ENCODE measurements at places on chromosomes 11 and 22.

GRCh38 chr11:88103337-88104206, 71.7 kb downstream of the RAB38 start:
- peak; percentile 40 for DNase-seq

GRCh38 chr11:66868726-66869566, 12.1 kb downstream of the LRFN4 start:
- DNase-seq, result peak; percentile 65

DNA sequence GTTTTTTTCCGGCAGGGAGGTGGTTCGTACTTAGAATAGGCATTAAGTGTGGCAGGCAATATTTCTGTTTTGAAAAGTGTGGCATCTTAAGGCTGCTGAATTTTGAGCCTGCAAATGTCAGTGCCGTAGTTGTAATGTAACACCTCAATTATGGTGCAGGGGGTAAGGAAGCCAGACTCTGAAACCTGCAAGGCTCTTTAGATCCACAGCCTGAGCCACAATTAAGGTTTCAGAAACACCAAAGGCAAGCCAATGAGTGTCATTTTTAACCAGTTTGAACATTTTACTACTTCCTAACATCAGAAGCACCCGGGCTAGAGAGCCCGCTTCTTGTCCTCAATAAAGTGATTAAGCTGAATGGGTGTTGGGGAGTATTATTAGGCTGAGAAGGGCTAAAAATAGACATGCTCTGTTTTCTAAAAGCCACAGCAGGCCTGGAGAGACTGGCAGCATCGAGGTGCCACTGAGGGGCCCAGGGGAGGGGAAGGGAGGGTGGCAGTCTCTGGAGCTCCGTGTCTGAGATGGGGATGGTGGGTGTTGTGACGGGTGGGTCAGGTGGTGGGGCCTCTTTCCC, 113.4 kb downstream of the ZBTB16 start:
- peak; percentile 50 for DNase-seq

GRCh38 chr11:47175746-47176327, 842 bp downstream of the ARFGAP2 start:
- no peak for DNase-seq

- no peak for DNase-seq
Observed at GRCh38 chr11:95132956-95133355, 43.3 kb downstream of the ENDOD1 start.

DNA sequence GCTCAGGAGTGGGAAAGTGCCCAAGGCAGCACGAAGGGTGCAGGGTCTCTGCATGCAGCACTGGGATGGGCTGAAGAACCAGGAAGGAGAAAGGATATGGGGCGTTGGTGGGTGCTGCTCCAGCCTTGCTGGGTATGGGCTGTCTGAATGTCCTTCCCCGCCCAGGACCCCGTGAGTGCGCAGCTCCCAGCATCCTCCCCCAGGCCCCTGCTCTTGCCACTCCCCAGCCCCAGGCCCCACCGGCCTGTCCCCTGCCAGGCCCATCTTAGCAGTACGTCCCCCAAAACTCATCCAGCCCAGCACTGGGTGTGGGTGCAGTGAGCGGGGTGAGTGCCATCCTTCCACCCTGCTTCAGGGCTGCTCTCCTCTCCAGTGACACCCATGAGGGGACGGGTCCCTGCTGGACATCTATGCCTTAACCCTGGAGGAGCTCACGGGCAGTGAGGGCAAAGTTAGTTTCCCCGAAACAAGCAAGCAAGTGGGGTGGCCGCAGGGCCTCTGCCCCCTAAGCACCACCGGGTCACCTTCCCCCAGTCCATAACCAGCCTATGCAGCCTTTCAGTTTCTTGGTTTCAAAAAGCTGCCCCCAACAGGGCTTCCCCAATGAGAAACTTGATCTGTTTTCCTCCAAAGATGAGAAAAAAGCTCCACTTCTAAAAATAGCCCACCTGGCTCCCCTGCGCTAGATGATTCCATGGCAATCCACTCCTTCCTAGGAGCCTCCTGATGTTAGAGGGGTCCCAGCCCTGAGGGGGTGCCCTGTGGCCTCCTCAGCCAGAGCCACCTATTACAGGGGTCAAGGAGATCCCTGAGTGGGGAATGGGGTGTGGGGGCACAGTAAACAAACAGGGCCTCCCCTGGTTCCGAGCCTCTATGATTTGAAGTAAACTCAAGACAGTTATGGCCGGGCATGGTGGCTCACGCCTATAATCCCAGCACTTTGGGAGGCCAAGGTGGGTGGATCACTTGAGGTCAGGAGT, 103.8 kb downstream of the MORC2 start:
- no peak for DNase-seq

DNA sequence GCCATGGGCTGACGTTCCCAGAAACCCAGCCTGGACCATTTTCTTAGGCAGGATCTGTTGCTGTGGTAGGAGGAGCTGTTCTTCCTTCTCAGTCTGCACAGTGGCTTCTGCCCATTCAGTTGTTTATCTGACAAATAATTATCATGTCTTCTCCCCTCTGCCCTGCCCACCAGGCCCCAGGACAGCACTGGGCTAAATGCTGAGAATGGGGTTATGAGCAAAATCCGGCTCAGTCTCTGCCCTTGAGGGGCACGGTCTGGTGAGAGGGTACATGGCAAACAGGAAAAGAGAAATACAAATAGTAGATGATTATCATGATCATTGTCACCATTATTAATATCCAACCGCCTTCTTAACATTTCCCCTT, 42.9 kb downstream of the C11orf96 start:
- DNase-seq, result no peak

GRCh38 chr22:39925273-39925672, 24.4 kb downstream of the GRAP2 start:
- DNase-seq, result no peak

GRCh38 chr11:125938418-125938817, 7.4 kb upstream of the VSIG10L2 start:
- no peak for DNase-seq

DNA sequence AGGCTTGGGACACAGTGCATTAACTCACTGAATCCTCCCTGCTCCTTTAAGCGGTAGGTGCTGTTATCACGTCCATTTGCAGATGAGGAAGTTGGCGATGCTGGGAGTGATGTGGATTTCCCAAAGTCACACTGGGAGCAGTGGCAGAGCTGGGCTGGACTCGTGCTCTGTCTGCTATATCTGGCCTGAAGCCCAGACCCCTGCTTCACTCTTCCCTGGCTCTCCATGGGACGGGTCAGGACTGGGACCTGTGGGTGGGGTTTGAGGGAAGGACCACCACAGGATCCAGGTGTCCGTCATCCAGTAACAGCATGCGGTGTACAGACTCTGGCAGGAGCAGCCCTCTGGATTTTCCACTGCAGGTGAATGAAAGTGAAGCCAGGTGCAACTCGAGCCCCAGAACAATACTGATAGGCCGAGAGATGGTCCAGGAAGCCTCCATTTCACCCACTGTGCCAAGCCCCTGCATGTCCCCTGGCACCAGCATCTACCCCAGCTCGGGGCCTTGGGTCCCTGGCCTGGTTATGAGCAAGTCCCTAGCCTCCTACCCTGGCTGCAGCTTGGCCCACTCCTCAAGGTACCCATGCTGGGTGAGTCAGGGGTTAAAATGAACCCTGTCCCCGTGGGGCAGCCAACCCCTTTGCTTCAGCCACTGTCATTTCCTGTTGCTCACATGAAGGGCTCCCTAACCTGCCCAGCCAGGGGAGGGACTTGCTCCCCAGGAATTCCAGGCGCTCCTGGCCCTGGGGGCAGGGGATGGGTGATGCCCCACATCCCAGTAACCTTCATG, 4.2 kb downstream of the USP2 start:
- DNase-seq, result no peak

DNA sequence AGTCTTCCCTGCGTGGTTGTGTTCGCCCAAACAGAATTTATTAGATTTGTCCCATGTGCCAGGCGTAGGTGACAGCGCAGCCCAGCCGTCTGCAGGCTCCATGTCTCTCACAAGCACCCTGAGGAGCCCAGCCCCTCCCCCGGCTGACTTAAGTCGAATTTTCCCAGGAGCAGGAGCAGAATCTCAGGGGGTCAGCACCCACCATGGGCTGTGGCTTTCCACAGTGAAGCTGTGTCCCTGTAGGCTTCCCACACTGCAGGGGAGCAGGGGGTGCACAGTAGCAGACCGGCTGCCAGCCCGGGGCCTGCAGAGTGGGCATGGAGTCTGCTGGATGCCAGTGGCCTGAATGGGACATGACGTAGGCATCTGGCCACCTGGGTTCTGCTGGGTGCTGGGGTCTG, 16.0 kb downstream of the PARVG start:
- DNase-seq, result no peak

DNA sequence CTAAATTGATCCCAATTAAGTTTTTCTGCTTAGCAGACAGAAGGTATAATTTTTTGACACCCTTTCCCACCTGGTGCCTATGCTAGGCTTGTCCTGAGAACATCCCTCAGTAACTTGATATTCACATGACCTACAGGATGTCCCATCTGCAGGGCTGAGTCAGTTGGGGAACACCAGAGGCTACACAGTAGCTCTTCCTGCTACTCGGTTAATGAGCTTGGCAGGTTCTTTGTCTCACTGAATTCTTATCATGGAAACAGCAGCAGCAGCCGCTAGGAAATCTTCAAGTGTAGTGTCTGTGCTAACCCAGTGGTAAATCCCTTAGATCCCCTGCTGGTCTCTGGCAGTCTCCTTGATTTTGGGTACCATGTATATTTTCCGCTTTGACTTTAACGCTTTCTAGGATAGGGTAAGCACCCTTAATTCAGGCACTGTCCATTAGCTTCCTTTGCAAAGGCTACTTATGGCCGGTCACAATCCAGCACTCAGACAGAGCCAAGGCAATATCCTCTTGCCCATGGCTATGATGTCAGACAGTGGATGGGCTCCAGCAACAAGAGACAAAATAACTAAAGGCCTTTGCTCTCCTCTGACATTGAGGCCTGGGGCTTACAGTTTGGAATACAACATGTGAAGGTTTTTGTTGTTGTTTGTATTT, 8.5 kb downstream of the MRPL16 start:
- no peak for DNase-seq

DNA sequence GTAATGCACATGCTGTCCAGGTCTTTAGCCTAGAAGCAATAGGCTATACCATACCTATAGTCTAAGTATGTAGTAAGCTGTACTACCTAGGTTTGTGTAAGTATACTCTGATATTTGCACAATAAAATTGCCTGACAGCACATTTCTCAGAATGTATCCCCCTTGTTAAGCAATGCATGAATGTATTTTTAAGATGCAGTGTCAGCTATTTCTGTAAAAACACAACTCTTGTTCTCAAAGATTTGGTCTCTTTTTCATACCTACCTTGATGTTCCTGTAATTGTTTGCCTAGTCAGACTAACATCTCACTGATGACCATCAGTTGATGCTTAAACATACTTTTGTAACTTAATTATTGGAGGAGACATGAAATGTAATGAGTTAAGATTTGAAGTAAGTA, 619.9 kb downstream of the CNTN5 start:
- DNase-seq, result no peak

- no peak for DNase-seq
Observed at GRCh38 chr11:109249597-109249996, 172.4 kb upstream of the C11orf87 start.

- DNase-seq, result no peak
Observed at GRCh38 chr11:104089481-104089880, 53.0 kb downstream of the DDI1 start.

DNA sequence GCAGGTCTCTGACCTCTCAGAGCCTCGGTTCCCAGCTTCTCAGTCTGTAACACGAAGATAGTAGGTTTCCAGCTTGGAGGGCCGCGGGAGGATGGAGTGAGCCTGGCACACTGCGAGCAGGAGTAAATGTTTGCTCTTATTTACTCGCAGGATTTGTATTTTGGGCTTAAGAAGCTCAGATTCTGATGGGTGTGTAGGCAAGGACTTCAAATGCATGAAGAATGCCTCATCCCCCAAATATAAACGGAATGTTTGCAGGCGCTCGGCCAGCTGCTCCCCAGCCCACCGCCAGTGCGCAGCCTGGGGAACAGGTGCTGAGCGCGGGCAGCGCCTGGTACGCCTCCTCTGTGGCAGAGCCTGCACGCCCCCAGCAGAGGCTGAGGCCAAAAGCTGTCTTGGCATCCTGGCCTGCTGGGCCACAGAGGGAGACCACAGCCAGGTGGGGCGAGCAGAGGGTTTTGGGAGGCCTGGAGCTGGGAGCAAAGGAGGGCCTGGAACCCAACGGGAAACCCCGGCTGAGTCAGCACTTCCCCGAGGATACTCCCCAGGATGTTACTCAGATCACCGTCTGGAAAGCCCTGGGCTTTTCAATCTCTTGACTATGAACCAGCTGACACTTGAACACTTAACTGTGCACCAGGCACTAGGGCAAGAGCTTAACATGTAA, 9.4 kb downstream of the EHD1 start:
- DNase-seq, result peak; percentile 48

GRCh38 chr22:49768951-49769690, 58.6 kb downstream of the BRD1 start:
- no peak for DNase-seq

GRCh38 chr11:120775986-120776951, 247.6 kb upstream of the TBCEL start:
- DNase-seq, result no peak

GRCh38 chr22:34805771-34806170, 260.2 kb upstream of the ISX start:
- no peak for DNase-seq

- no peak for DNase-seq
Observed at GRCh38 chr11:130999086-130999485, 82.8 kb upstream of the SNX19 start.

GRCh38 chr11:1041936-1042608, 5.6 kb upstream of the MUC6 start:
- DNase-seq, result no peak

DNA sequence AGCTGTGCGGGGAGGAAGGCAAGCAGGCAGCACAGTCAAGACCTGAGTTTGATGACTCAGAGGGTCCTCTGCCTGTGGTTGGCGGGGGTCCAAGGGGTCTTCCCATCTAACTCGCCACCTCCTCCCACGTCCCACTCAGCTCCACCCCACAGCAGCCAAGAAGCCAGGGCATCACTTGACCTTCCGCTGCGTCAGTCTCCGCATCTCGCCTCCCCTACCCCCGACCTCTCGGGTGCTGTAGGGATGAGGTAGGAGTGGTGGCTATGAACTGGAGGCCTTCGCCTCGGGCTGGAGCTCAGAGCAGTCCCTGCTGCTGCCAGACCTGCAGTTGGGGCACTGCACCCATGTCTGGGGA, 90.6 kb downstream of the CDKN1C start:
- DNase-seq, result no peak

GRCh38 chr22:48226026-48227013, 1463.9 kb downstream of the TBC1D22A start:
- no peak for DNase-seq

- DNase-seq, result no peak
Observed at GRCh38 chr11:69136471-69136870, 19.3 kb upstream of the SMIM38 start.

GRCh38 chr11:63670433-63671321, 499 bp downstream of the ATL3 start:
- DNase-seq, result peak; percentile 21
